Left ventricle myocardium inferior (tissue), 1 donor: ENCODE measurements at places on chromosomes 3 and 15.
A peak's percentile ranks its signal among the peaks of the same experiment; 100 is the strongest.

DNA sequence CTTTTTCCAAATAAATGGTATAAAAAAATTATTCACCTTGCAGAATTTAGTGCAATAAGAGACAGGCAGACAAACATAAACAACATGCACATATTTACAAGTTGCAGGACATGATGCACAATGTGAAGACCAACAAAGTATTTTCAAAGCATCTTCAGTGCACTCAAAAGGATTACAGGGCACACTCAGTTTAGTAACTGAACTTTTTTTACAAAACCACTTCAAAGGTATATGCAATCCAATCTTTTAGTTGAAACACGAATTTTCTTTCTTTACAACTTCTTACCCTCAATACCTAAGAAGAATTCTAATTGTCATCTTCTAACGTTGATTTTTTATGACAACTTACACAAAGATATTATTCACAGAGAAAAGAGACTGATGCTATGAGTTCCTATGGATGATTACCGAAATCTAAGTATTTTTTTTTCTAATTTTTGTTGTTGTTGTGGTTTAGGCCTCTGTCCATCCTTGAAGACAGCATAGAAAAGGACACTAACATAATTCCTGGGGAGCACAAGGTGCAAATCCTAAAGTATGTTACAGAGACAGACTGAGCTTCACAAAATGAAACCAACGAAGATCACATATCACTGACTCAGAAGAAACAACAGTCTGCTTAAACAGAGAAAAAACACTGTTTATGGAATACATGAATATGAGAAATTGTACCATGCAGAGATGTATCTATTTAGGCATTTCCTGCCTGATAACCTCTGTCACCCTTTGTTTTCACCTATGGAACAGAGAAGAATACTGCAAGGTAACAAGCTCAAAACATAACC, 50.3 kb downstream of the ZMAT3 start:
- DNase-seq: no peak

- no peak for DNase-seq
Observed at GRCh38 chr3:56787258-56787775, 14.4 kb downstream of the ARHGEF3 start.

DNA sequence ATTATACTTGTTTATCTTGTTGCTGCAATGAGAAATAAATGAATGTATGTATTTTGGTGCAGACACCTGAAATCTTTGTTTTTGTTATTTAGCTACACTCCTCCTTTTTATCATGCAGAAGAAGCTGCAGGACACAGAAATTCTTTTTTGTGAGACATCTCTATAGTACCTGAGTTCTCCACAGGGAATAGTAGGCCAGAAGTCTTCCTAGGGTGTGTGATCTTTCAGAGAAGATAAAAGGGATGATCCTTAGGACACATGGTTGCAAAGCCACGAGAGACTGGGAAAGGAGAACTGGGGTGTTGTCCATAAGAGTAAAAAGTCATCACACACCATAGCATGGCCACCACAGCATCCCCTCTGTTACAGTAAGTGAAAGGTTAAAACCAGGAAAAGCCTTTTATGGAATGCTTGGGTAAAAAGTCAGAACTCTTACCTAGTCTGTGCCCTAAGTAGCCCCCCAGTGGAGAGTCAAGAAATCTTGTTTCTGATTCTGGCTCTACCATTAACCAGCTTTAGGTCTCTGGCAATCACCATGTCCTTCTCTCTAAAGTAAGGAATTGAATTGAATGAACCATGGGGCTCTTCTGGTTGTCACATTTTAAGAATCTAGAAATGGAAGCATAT, 31.9 kb upstream of the ADGRG7 start:
- DNase-seq: no peak

GRCh38 chr3:50177346-50177745, 14.1 kb upstream of the GNAT1 start:
- no peak for DNase-seq

DNA sequence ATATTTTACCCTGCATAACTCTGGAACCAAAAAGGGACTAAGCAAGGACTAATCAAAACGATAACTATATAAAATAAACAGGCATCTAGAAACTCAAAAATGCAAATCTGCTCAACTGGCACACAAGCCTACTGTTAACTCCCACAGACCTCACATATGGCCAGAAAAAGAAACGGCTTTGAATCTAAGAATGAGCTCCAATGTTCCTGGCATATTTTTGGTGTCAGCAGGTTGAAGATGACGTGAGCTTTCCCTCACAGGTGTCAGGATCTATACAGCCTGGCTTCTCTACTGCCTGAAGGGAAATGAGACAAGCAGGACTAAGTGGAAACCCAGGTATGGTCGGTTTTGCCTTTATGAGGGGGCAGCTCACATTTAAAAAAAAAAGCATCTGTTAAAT, 120.1 kb upstream of the SPATA12 start:
- DNase-seq: no peak

GRCh38 chr3:102457644-102458043, 22.8 kb downstream of the ZPLD1 start:
- no peak for DNase-seq

GRCh38 chr3:126850370-126851085, 132.4 kb upstream of the PLXNA1 start:
- DNase-seq: peak; percentile 39

GRCh38 chr3:8623741-8624140, 20.9 kb downstream of the SSUH2 start:
- no peak for DNase-seq

- no peak for DNase-seq
Observed at GRCh38 chr15:96225642-96226259, 104.7 kb upstream of the NR2F2 start.

DNA sequence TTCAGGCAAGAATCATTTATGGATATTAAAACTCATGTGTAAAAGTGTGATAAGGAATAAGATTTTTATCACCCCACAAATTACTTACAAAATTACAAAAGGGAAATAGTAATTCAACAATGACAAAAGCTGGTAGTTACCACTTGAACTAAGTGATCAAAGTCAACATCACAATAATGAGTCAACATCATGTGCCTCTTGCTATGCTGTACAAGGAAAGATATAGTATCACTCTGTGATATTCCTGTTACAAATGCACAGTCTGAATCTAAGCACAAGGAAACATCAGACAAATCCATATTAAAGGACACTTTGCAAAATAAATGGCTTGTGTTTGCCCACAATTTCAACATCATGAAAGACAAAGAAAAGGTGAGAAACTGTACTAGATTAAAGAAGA, 90.5 kb upstream of the PLCL2 start:
- no peak for DNase-seq

DNA sequence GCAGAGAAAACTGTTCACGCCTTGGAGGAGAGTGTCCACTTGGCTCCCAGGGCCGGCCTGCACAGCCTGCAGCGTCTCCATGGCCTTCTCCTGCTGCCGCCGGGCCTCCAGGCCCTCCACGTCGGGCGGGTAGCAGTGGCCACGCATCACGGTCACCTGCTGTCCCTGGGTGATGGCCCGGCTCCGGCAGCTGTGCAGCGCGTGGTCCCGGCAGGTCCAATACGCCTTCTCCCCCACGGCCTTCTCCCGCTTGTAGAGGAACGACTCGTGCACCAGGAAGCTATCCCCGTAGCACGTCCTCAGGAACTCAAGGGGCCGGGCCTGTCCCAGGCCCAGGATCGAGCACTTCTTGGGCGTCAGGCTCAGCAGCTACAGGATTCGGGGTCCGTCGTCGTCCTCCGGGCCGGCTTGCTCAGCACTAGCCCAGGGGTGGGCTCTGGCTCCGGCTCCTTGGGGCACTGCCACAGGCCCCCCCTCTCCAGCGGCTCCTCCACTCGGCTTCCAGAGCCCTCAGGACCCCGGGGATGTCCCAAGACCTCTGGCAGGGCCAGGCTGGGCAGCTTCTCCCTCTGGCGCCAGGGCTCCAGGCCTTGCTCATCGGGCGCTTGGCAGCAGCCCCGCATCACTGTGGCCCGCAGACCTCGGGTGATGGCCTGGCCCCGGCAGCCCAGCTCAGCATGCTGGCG, 83.6 kb upstream of the FXR1 start:
- DNase-seq: no peak

GRCh38 chr15:38885471-38885952, 320.9 kb upstream of the RASGRP1 start:
- DNase-seq: no peak

GRCh38 chr3:179146911-179147513, 1.1 kb upstream of the PIK3CA start:
- no peak for DNase-seq

GRCh38 chr15:75043509-75044257, 20.3 kb downstream of the PPCDC start:
- DNase-seq: peak; percentile 98

- no peak for DNase-seq
Observed at GRCh38 chr3:138653567-138653966, 45.0 kb downstream of the FAIM start.

- DNase-seq: no peak
Observed at GRCh38 chr3:157785102-157785826, 282.0 kb upstream of the VEPH1 start.

GRCh38 chr3:164752812-164753211, 325.5 kb downstream of the SI start:
- no peak for DNase-seq

DNA sequence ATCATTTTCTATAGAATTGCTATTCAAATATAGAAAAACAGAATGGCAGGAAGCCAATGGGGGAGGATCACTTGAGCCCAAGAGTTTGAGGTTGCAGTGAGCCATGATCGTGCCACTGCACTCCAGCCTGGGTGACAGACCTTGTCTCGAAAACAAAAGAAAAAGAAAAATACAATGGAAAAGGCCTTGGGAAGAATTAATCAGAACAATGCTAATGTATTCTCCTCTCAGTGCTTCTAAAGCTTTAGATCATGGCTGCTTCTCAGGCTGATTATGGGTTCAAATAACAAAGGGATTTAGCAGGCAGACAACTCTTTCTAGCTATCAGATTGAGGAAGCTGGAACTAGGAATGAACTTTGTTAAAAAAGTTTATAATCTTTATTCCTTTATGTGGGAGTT, 115.8 kb downstream of the PDCD6IP start:
- no peak for DNase-seq

DNA sequence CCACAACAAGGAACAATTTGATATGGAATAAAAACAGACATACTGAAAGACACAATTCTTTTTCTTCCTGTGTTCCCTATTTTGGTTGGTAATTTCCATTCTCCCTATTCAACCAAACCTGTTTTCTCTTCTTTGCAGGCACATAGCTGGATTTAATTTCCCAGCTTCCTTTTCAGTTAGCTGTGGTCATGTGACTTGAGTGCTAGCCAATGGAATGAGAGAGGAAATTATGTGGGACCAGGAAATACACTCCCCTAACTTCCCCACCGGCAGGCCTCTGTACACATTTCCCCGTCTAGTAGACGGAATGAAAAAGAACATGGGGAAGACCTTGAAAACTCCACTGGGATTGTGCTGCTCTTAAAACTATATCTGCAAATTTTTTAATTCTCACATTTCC, 351.6 kb downstream of the TBC1D5 start:
- DNase-seq: no peak

DNA sequence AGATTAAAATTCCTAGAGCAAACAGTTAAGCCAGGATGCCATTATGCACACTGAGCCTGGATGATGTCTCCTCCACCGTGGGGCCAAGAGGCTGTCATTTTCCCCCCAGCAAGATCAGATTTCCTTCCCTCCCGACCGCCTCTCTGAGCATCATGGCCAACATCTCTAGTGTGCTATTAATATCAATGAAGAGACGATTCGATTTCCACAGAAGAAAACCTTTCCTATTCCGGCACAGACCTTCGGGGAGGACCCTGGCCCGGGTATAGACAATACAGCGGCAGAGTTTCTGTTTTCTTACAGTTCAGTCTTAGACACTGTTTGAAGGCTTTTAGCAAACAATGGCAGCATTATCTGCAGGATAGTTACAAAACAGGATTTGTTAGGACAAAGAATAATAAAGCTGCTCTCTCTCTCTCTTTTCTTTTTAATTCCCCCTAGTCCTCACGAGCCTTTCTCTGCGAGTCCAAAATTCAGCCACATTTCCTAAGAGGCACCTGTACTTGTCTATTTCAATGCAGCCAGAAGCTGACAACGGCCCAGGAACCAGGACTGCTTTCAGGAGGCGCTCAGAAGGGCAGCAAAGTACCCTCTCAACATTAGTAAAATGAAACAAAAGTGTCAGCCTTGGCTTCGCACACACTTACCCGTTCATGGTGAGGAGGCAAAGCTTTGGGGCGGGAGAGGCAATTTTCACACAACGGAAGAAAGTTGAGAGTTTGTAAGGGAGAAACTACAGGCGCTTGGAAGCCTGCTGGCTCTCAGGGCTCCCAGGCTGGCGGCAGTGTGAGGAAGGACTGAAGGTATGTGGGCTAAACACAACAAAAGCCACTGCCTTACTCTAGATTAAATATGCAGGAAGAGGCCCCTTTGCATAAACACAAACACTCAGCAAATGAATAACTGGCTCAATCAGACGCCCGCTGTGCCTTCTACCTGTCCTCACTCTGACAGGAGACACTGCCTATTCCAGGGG, 278.0 kb downstream of the FOXP1 start:
- DNase-seq: peak; percentile 18

DNA sequence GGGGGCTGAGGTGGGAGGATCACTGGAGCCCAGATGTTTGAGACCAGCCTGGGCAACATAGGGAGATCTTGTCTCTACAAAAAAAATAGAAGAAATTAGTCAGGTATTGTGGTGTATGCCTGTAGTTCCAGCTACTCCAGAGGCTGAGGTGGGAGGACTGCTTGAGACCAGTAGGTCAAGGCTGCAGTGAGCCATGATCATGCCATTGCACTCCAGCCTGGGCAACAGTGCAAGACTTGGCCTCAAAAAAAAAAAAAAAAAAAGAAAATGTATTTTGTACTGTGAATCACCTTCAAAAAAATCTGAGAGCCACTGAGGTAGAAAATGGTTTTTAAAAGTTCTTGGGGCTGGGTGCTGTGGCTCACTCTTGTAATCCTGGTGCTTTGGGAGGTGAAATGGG, 4.6 kb downstream of the SNX4 start:
- no peak for DNase-seq

- DNase-seq: no peak
Observed at GRCh38 chr3:14398797-14399106, 3.7 kb upstream of the SLC6A6 start.

DNA sequence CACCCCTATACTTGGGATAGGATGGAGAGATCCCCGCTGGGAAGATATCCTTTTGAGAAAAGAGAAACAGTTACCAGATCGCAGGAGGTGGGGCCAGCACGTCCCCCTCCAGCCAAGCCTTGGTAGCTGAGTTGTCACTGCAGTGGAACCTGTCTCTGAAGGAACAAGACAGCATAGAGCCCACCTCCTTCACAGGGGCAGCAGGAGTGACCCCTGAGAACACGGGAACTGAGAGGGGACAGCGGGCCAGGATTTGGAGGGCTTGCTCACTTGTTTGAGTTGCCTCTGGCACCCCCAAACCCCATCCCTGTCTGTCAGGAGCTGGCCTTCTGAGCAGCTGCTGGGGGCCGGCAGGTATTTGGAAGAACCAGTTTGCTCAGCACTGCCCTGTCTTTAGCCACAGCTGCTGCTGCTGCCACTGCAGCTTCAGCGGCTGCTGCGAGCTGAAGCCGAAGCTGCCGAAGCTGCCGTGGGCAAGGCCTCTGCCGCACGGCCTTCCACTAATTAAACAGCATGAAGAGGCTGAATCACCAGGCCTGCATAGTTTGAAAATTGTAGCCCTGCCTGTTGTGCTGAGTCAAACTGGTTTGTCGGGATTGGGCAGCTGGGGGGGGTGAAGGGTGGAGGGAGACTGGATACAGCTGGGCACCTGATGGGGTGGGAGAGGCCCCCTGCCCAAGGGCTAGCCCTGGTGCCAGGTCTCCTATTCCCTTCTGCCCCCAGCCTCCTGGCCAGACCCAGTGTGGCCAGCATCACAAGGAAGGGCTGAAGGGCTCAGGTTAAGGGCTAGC, 4.0 kb downstream of the EPHB3 start:
- no peak for DNase-seq

- no peak for DNase-seq
Observed at GRCh38 chr3:145754605-145755289, 406.2 kb downstream of the PLOD2 start.
